ENCODE measurements at places on chromosomes 2 and 18.

- no peak for DNase-seq
Observed at GRCh38 chr2:180778291-180778690, 202.1 kb upstream of the UBE2E3 start.

GRCh38 chr2:166170356-166170755 is 42.5 kb upstream of the SCN1A start:
- DNase-seq, result no peak

DNA sequence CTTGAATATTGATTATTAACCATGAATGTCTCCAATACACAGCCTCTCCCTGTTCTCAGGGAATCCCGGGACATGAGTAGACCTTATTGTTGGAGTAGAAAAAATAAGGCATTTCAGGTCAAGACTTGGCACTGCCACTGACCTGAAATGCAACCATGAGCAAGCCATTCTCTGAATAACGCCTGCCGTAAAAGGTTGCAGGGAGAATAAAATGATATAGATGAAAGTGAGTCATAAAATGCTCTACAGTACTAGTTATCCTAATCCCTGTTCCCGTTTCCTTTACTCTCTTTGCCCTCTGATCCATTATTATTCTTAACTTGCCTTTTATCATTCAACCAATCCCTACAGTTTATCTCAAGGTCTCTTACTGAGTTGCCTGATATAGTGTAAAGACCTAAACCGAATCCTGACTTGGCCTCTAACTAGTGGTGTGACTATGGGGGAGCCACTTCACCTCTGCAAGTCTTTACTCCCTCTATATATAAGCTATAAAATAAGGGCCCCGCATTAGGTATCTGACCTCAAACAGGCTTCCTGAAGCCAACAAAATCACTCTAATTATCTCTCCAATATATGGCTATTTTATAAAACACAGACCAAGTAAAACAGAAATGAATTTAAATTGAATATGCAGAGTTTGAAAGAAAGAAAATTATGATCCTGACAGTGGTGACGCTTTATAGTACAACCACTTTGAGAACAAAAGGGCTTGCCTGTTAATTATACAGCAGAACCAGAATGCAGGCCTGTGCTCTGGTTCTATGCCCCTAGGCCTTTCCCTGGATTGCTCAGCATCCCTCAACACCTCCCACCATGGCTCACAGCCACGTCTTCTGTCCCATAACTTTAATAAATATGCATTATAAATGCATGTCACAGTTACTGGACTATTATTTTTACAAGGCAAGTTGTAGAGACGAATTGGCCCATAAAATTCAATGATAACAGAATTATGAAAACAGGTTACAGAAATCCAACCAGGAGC is 183.1 kb downstream of the STK39 start:
- no peak for DNase-seq

DNA sequence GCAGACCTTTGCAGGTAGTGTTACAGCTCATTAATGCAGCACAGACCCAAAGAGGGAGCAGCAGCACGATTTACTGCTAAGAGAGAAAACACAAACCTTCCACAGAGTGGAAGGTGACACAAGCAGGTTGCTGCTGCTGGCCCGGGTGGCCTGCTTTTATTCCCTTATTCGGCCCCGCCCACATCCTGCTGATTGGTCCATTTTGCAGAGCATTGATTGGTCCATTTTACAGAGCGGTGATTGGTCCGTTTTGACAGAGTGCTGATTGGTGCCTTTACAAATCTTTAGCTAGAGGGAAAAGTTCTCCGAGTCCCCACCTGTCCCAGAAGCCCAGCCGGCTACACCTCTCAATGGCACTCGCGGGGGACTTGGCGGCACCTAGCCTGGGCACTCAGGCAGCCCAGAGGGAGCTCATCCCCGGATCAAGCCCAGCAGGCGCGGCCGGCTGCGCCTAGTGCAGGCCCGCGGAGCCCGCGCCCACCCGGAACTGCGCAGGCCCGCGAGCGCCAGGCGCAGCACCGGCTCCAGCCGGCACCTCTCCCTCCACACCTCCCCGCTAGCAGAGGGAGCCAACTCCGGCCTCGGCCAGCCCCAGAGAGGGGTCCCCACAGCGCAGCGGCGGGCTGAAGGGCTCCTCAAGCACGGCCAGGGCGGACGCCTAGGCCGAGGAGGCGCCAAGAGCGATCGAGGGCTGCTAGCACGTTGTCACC is 825.6 kb upstream of the HS6ST1 start:
- DNase-seq, result no peak

GRCh38 chr2:218856167-218856895 is 3.3 kb upstream of the WNT6 start:
- DNase-seq, result no peak

DNA sequence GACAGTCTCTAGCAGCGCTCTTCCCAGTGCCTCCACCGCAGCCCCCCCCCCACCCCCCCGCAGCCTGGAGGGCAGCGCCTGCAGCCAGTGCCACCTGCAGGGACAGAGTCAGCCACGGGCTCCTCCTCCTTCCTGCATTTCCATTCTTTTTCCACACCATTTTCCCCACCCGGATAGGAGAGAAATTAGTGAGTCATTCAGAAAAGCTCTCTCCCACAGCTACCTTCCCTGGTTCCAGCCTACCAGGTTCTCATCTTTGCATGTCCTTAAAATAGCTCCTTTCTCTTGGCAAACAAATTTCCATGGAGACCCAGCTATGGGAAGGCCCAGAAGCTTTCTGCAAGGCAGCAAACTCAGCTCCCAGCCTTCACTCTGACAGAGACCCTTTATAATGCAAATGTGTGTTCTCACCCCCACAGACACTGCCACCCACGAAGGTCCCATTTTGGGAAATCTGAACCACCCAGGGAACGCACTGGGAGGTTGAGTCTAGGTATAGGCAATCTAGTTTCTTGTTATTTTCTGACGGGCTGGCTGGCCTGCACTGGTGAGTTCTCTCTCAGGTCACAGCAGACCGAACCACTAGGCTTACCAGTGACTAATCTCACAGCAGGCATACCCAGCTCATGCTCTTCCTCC is 41.8 kb upstream of the ATG16L1 start:
- no peak for DNase-seq

GRCh38 chr2:143259368-143259958 is 130.2 kb downstream of the ARHGAP15 start:
- no peak for DNase-seq

- DNase-seq, result no peak
Observed at GRCh38 chr18:58054041-58054781, 10.2 kb downstream of the NEDD4L start.

DNA sequence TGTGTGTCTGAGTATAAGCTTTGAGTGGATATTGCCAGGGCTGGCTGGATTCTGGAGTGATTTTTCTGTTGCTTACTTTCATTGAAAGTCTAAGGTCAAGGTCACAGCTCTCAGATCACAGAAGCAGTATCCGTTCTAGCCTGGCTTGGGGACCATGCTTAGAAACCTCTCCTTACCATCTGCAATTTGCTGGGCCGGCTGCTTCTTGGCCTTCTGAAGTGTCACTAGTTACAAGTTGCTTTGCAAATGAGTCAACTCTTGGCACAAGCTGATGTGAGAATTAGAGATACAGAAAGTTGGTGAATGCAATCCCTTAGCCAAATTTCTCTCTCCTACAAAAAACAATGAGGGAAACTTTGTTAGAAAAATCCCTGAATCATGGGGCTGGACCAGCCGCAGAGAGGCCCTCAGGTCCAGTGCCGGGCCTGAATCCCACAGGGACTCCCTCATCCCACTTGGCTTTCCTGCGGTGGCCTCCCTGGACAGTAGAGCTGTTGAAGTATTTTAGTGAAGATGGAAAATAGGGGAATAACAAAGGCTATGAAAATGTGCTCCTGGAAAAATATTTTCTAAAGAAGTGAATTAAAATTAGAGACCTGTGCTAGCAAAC is 92.7 kb upstream of the CNGA3 start:
- no peak for DNase-seq

GRCh38 chr2:65781756-65782155 is 349.4 kb upstream of the SPRED2 start:
- DNase-seq, result no peak

GRCh38 chr18:79828258-79828657 is 30.5 kb downstream of the KCNG2 start:
- DNase-seq, result no peak

- peak; percentile 27 for DNase-seq
Observed at GRCh38 chr2:203656522-203657287, 49.7 kb upstream of the CD28 start.

DNA sequence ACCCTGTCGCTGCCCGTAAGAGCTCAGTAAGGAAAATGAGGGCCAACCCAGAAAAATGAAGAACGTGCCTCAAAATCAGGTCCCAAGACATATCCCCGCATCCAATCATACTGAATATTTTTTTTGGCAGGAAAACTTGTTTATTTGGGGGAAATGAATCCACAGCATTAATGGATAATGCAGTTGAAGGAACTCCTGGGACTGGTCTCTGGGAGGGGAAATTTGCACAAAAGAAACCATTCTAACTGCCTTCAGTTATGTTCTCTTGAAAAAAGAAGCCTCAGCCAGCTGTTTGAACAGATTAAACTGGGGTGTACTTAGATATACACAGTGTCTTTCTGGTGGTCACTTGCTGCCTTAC is 61.3 kb downstream of the SPRED2 start:
- no peak for DNase-seq

DNA sequence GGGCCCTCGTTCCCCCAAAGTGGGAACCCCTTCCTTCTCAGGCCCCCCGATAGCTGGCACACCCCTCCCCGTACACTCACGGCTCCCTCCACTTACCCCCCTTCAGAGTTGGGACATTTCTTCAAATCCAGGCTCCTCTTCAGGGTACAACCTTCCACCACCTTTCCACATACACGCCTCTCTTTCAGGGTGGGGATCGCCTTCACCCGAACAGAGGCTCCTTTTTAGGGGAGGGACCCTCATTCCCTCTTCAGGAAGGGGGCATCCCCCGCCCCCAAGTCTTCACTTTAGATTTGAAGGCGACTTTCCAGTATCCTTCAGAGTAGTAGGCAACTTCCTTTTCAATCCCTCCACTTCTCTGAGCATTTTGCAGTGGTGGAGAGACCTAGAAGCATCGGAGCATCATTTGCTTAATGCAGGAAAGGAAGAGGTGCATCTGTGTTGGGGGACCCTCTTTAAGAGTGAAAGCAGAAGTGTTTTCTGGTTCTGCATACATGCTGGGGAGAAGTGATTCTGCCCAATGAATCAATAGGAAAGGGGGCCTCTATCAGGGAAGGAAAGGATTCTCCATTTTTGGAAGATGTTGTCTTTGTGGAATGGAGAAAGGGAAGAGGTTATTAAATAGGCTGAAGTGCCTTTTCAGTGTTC is 845 bp downstream of the EML4 start:
- no peak for DNase-seq

DNA sequence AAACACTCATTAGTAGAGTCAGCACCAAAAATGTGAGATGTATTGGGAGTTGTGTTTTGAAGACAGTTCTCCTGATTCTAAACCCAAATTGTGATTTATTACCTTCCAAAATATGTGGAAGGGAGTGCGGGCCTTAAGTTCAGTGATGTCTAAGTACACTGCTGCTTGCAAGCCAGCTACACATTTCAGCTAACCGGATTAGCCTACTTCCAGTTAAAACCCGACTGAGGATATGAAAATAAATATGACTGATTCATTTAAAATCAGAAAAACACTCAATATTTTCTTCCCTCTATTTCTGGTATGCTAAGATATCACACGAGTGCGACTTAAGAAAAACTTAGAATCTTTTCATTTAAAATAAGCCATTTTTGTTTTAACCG is 907 bp downstream of the FHL2 start:
- DNase-seq, result no peak

- DNase-seq, result no peak
Observed at GRCh38 chr18:55110436-55110835, 151.2 kb upstream of the CCDC68 start.
